NCI-H1048 (cell line): ENCODE measurements at places on chromosomes 1 and 21.

- no peak for DNase-seq
Measured at GRCh38 chr1:63835128-63835527, 61.3 kb downstream of the ROR1 start.

GRCh38 chr1:209787551-209787950 is 3.2 kb upstream of the C1orf74 start:
- no peak for DNase-seq

GRCh38 chr1:168719306-168720111 is 9.5 kb downstream of the DPT start:
- DNase-seq = no peak

DNA sequence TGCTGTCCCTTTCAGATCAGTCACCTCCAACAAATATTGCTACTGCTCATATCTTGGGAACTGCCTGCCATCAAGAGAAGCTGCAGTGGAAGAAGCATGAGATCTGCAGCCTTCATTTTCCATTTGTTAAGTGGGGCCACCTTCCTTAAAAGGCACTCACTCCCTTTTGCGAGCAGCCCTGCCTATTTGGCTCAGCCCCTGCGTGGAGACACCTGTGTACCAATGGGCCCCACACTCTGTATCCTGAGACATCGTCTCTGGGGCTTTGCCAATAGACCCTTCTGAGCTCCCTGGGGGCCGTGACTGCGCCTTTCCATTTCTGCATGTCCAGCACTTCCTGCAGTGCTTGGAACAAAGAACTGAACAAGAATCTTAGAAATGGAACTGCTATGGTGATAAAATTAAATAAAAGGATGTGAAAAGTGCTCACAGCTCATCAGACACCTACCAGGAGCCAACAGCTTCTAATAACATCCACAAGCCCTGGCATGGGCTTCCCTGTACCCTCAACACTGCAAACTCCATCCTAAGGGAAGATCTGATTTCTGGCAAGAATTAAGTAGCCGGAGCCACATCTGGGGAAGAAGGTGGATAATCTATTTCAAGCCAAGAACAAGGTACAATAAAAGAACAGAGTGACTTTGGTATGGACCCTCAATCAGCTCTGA is 36.7 kb downstream of the PARP1 start:
- no peak for DNase-seq

DNA sequence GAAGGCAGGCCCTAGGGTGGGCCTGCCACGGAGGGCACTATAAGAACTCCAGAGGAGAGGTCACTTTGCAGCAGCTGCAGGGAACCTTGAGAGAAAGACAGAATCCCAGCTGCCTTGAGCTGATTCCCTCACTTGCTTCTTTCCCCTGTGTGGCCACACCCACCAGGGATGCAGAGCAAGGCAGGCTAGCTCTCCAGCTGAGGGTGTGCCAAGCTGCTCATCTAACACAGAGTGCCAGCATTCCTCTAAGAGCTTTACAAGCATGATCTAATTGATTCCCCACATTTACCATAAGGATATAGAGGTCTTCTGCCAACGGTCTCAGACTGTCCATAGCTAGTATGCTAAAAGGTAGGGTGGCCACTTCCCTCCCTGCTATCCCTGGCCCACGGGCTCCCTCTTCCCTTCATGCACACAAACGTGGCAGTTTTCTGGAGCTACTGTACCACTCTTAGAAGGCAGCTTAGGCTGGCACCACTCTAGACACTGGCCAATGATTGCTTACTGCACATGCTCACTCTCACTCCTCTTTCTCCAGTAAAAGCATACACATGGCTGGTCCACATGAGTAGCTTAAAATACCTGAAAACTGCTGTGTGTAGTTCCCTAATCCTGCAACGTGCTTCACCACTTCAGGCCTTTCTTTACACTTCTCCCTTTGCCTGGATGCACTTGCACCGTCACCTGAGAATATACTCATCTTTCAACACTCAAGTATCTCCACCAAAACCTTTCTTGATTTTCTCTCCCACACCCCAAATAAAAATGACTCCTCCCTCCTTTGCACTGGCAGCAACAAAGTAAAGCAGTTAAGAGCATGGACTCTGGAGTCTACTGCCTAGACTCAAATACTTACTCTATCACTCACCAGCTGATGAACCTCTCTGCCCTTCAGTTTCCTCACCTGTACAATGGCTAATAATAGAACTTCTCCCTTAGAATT is 57.7 kb downstream of the DMAP1 start:
- no peak for DNase-seq

DNA sequence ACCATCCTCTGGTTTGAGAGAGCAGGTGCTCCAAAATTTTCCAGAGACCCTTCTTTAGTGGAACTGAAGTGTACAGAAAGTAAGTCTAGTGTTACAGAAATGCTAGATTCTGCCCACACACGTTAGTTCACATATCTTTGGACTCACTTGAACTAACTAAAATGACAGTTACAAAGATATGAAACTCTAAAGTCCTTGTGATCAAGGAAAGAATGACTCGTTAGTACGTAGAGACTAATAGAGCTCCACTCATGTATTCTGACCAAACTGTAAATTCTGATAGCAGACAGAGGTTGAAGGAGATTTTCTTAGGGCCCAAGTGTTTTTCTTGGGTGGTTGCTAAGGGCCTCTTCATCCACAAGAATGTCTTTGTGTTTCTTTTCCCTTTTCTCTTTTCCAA is 491.5 kb upstream of the B3GALT2 start:
- no peak for DNase-seq

- no peak for DNase-seq
Measured at GRCh38 chr21:17467392-17467791, 45.5 kb upstream of the CXADR start.

- DNase-seq = no peak
Measured at GRCh38 chr1:163820766-163821165, 499.0 kb downstream of the NUF2 start.

- DNase-seq = no peak
Measured at GRCh38 chr1:185495898-185496297, 178.9 kb upstream of the IVNS1ABP start.

DNA sequence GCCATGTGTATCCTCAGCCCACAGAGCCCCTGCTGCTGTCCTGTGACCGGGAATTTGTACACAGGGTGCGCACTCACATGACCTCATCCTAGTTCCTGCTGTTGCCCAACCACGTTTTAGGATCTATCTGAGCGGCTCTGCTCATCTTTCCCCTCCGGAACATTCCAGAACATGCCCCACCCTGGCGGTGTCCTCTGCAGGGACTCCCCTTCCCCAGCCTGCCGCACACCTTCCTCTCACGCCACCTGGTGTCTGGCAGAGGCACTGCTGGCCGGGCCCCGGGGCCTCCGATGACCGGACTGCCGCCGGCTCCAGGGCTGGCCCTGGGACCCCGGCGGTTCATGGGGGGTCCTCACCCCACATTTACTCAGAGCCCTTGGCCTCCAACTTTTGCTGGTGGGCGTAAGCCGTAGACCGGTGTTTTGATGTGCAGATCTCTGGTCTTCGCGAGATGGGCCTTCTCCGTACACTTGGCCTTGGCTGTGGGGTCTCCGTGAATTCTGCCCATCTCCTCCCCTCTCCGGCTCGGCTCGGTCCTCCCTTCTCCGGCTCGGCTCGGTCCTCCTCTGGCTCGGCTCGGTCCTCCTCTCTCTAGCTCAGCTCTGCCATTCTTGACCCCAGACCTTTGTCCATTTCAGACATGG is 29.5 kb downstream of the ARHGEF16 start:
- no peak for DNase-seq

DNA sequence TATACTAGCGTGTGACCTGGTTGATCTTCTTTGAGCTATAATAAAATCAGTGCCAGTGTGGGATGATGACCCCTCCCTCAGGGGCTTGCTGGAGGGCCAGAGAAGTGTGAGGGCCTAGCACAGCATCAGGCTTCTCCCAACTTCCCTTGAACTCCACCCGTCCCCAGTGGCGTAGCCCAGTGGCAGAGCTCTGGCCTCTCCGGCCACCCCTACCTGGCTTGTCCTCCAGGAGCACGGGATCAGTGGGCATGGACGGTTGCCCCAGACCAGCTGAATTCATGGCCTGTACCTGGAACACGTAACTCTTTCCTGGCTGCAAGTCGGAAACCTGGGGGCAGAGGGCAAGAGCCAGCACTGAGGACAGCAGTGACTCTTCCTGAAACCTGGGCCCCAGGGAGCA is 36.0 kb downstream of the MYOM3 start:
- no peak for DNase-seq

GRCh38 chr1:14524826-14525636 is 73.5 kb upstream of the KAZN start:
- peak; percentile 51 for DNase-seq

DNA sequence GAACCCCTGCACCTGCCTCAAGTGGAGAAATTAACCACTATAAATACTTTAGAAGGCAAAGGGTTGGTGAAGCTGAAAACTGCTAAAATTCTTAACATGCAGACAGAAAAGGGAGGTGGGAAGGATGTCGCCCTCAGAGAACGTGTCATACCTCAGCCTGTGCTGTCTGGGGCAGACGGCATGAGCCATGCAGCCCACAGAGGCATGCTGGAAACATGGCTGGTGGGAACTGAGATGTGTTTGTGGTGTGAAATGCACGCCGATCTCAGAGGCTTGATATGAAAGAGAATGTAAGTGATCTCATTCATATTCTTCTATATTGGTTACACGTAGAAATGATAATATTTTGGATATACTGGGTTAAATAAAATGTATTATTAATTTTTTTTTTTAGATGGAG is 16.3 kb downstream of the AGPAT3 start:
- no peak for DNase-seq

DNA sequence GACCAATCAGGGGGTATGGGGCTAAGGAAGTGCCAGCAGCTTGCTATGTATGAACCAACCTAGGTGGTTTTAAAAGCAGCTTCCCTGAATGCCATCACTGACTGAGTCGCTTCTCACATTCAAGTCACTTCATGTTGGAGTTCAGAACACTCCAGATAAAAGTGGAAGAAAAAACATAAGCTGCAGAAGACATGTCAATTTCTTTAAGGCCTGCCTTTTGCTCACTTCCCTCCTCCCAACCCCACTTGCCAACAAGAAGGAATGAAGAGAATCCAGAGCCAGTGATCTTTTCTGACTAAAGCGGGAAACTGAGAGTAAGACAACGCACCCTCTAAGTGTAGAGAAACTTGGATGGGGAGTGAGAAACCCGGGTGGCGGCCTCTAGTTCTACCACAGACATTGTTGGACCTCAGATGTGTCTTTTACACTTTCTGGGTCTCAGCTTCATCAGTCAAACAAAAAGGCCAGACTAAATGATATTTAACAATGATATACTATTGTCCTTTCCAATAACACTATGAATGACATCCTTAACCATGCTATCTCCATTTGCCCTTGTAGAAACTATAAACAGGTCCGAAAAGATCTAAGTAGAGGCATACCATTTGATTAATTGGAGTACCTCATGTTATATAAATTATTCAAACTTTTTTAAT is 54.1 kb downstream of the LUZP1 start:
- DNase-seq = no peak

DNA sequence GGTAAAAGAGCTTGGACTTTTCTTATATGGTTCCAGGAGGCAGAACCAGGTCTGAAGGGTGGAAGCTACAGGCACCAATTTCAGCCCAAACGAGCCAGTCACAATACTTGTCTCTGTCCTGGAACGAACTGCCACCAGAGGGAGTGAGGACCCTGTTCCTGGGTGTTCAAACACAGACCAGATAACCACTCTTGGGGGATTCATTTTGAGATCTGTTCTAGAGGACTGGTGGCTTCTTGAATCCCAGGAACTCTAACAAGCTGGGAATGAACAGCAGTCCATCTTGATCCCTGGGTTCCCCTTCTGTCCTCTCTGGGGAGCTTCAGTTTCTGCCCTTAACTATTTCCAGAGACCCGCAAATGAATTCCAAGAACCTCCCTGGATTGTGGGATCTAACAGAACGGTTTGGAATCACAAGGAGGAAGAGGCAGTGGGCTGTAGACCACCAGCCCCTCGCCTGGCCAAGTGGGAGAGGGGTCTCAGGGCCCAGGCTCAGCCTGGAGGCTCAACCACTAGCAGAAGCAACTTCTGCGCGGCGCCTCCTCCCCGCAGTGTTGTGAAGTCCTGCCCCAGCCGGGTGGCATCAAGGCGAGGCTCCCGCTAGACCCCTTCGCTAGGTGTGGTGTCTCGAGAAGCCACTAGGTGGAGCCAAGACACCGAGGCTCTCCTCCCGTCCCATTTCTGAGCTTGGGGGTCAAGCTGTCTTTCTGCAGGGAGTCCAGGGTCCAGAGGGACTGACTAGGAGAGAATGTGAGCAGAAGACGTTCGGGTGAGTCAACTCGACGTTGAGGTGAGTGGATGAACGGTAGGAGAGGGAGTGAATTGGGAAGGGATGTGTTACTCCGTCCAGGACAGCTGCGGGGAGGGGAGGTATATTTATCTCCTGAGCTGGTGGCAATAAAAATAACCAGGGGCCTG is 12.1 kb upstream of the NES start:
- DNase-seq = peak; percentile 62

DNA sequence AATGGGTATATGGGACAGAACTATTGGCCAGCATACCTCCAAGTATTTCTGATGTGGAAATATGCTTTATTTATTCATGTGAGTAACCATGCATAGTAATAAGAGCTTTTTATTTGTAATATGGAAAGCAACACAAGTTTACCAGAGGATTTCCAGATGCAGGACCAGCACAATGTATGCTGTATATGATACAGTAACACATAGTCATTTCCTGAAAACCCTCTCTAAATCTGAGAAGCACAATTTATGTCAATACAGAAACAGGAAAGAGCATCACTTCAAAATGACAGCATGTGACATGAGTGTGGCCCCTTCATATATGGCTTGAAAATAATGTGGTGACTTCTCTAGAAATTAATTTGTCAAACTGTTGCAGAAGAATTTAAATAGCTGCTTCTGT is 1134.7 kb upstream of the ADGRL2 start:
- DNase-seq = no peak

GRCh38 chr21:26849428-26850115 is 4.4 kb upstream of the ADAMTS1 start:
- DNase-seq = no peak

DNA sequence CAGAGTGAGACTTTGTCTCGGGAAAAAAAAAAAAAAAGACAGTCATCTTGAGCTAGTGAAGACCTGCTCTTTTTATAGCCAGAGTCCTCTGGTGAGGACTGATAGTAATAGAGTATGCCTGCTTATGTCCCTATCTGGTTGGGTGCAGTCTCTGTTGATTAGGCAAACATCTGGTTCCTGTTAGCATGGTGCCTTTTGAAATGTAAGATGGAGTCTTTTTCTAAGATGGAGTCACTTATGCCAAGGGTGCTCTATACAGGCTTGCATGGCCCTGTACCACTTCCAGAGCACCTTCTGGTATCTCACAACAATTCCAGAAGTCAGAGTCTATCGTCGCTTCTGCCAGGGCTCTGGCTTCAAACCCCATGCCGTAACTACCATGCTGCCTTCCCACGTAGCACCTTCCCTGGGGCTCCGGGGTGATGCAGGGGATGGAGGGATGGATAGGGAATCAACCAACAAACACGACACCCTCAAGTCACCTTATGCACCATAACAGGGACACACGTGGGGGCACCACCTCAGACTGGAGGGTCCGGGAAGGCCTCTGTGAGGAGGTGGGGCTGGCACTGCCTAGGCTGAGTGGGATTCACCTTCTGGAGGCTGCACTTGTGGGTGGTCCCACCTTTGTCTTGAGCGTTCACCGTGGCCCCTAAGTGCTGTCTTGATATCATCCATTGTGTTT is 11.6 kb upstream of the PADI6 start:
- DNase-seq = no peak

- no peak for DNase-seq
Measured at GRCh38 chr1:84164161-84164560, 20.1 kb downstream of the PRKACB start.
